Fibroblast of lung (primary cell): ENCODE measurements at places on chromosomes 11 and 22.

- no peak for DNase-seq
Observed at GRCh38 chr11:44905131-44905866, 45.4 kb downstream of the TP53I11 start.

DNA sequence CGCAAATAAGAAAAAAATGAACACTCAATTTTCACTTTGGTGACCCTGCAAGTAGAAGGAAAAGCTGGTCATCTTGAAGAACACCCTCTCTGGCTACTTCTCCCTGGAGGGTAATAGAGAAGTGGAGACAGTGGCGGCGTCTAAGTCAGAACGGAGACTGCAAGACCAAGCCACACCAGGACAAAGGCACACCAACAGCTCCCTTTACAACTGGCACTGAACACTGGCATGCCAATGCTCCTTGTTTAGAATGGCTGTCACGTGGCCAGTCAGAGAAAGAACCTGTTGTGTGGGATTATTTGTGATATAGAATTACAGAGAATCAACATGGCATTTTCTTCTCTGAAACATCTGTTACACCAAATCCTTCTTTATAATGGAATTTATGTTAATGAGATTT is 61.3 kb upstream of the YPEL1 start:
- no peak for DNase-seq

DNA sequence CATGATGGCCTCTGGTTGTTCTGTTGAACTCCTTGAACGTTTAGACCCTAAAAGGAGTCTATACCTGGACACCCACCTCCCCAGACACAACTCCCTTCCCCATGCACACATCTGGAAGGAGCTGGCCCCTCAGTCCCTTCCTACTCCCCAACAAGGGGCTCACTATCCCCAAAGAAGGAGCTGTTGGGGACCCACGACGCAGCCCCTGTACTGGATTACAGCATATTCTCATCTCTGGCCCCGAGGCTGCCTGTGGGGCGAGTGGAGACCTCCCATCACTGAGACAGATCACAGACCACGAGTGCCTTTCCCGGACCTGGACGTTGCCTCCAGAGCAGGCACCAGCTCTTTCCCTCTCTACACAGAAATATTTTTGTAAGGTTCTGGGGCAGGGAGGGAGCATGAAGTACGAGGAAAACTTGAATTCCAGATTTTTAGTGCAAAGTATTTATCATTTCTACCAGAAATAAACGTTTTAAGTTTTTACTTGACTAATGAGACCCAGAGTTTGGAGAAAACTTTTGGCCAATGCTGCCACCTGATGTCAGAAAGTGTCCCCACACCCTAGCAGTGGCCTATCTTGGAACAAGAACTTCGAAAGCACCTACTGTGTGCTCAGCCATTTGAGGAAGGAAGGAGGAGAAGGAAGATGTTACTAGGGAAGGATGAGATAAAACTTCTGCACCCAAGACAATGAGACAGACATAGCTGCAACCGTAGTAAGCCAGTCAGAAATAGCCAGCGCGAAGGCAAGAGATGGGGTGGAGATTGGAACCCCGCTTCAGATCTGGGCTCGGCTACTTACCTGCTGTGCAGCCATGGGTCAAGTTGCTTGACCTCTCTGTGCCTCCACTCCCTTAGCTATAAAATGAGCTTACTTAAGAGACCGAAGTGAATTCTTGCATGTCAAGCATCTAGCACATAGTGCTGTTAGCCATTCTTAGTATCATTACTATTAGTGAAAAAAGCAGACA is 10.2 kb upstream of the POU2F3 start:
- peak; percentile 42 for DNase-seq

- no peak for DNase-seq
Observed at GRCh38 chr11:78656984-78657383, 82.3 kb upstream of the NARS2 start.

DNA sequence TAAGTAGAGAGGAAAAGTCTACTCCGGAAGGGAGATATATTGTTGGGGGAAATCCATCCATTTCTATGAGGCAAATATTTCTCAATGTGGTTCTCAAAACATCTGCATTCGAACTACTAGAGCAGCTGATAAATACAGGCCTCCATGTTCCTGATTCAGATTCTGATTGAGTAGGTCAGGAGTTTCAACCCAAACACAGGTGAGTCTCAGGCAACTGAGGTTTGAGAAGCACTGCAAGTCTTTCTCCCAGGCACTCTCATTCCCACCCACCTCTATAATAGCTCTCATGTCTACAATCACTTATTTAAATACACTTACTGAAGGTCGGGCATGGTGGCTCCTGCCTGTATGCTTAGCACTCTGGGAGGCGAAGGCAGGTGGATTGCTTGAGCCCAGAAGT is 14.7 kb upstream of the ASPHD2 start:
- no peak for DNase-seq
